ENCODE measurements at places on chromosomes 4 and X.

- no peak for DNase-seq
Observed at GRCh38 chr4:123785538-123785937, 388.9 kb downstream of the SPRY1 start.

DNA sequence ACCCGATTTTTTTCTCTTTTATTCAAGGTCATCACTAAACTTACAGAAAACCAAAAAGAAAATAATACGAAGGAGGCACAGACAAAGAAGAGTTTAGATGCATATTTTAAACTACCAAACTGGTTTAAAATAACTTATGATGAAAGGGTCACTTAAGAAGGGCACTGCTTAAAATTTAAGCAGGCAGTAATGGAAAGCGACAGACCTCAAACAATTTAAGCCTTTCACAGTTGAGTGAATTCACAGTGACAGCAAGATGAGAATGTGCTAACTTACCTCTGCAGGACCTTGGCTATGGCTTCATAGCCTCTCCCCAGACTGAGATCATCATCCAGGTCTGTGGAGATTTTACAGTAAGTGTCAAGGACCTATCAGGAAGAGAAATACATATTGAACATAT, 112.1 kb downstream of the TTC29 start:
- no peak for DNase-seq

GRCh38 chr4:1789552-1789951, 3.5 kb upstream of the FGFR3 start:
- no peak for DNase-seq

GRCh38 chr4:910366-911091, 21.6 kb downstream of the GAK start:
- no peak for DNase-seq

DNA sequence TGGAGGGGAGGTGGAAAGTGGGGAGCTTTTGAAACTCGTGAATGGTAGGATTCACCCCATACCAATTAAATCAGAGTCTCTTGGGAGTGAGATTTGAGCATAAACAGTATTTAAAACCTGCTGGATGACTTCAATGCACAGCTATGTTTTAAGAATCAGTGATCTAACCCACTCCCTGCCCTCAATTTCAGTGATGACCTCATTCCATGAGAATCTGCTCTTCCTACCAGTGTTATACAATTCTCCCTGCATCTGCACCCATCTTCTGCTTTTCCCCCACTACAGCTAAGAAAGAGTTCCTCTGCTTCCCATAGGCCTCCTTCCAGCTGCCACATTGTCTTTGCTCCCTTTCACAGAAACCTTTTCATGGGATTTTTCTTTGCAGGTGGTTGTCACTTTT, 18.3 kb upstream of the H2AZ1 start:
- no peak for DNase-seq
